RCC 7860 (cell line): ENCODE measurements at places on chromosomes 16 and 17.

DNA sequence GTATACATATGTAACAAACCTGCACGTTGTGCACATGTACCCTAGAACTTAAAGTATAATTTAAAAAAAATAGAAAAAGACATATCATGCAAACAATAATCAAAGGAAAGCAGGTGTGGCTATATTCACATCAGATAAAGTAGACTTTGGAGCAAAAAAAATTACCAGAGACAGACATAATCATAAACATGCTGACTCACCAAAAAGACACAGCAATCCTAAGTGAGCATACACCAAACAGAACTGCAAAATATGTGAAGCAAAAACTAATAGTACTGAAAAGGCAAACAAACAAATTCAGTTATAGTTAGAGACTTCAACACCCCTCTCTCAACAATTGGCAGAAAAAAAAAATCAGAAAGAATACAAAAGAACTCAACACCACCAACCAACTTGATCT lies 29.9 kb downstream of the SHCBP1 start:
- DNase-seq = no peak

GRCh38 chr16:7294020-7294419 lies 38.6 kb upstream of the RBFOX1 start:
- no peak for DNase-seq

- DNase-seq = no peak
Observed at GRCh38 chr17:35666967-35667532, 64.4 kb upstream of the RASL10B start.

GRCh38 chr17:74682028-74682427 lies 30.7 kb downstream of the CD300LF start:
- DNase-seq = no peak

GRCh38 chr16:50012182-50012581 lies 12.8 kb upstream of the CNEP1R1 start:
- DNase-seq = no peak

DNA sequence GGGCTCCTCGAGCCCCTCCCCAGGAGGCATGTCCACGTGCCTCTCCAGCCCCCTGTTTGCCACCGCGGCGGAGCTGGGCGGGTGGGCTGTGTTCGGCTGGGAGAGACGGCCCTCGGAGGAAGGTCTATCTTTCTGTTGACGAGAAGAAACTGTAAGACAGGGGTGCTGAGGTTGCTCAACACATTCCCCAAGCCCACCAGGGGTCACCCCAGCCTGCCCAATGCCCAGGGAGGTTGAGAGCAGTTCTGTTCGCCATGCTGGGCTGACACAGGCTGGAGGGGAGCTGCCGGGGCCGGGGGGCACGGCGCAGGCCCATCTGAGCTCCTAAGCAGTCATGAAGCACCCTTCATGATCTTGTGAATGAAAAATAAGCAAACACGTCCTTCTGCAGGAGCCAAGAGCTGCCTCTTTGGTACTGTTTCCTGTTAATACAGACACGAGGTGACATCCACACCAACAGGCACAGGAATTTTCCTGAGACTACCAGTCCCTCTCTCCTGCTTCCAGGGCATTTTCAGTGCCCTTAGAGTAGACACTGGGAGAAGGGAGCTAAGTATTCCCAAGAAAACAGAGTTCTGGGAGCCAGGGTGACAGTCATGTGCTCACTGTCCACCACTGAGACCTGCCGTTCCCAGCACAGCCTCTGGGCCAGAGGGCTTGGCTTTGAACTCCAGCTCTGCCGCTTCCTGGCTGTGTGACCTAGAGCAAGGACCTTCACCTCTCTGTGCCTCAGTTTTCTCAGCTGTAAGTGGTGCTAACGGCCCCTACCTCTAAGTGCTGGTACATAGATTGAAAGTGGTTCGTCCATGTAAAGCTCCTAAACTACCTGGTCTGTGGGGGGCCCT lies 9.2 kb downstream of the UBALD2 start:
- DNase-seq = no peak

DNA sequence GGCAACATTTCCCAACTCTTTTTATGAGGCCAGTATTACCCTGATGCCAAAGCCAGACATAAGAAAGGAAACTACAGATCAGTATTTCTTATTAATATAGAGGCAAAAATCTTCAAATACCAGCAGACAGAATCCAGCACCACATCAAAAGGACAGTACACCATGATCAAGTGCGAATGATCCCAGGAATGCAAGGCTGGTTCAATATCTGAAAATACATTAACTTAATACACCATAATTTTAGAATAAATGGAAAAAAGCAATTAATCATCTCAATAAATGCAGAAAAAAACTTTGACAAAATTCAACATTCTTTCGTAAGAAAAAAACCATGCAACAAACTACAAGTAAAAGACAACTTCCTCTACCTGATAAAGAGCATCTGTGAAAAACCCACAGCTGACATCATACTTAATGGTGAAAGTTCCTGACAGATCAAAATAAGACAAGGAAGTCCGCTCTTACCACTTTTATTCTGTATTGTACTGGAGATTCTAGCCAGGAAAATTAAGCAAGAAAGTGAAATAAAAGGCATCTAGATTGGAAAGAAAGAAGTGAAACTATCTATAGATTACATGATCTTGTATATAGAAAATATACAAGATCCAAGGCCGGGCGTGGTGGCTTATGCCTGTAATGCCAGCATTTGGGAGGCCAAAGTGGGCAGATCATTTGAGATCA lies 26.4 kb upstream of the MAPK3 start:
- no peak for DNase-seq

DNA sequence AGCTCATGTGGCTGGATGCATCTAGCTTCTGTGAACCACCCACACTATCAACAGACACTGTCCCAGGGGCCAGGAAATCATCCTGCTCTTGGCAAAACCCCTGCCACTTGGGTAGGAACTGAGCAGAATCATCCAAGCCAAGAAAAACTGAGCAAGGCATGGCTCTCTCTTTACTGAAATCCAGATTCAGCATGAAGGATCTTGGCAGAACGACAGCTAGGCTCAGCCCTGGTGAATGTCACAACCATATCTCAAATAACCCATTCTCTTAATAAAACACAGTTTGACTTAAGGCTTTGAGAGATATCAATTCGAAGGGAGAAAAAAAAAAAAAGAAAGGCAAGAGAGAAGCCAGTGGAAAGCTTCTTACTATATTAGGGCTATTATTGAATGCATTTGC lies 72.2 kb downstream of the MAF start:
- DNase-seq = no peak

DNA sequence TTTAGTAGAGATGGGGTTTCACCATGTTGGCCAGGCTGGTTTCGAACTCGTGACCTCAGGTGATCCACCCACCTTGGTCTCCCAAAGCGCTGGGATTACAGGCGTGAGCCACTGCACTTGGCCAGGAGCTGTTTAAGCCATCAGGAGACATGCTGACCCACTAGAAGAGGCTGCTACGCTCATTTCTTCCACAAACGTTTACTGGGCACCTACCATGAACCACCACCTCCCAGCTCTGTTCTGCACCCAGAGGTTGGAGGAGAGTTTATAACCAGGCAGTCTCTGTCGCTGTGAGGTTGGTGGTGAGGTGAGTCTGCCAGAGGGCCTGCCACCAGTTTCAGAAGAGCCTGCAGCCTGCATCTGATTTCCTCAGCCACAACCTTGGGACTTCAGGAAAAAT lies 51.8 kb downstream of the SF3B3 start:
- no peak for DNase-seq

DNA sequence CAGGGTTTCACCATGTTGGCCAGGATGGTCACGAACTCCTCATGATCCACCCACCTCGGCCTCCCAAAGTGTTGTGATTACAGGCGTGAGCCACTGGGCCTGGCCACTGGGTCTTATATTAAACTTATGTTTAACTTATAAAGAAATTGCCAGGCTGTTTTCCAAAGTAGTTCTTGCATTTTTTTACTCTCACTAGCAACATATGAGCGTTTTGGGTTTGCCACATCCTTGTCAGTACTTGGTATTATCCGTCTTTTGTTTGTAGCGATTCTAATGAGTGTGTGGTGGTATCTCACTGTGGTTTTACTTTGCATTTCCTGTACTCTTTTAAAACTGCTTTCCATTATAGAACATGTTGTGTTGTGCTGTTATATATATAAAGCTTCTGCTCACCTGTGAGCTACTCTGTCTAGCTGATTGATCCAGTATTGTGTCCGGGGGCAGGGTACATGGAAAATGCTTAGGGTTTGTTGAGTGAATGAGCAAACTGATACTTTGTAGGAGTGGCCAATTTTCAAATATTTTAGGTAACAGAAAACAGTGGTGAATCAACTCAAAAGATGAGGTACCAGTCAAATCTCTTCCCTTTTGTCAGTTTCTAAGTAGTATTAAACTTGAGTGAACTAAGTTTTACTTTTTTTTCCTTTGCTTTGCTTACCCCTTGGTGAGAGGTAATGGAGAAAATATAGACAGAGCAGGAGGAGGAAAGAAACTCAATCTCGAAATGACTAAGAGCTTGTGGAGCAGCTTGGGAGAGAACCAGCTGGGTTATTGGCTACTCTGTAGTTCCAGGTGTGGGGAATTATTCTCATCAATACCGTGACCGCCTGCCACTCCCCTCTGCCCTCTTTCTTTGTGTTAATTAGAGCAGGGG lies 75.8 kb downstream of the PITPNC1 start:
- DNase-seq = no peak

- DNase-seq = peak; percentile 43
Observed at GRCh38 chr17:50631908-50632571, 2.6 kb upstream of the ABCC3 start.

DNA sequence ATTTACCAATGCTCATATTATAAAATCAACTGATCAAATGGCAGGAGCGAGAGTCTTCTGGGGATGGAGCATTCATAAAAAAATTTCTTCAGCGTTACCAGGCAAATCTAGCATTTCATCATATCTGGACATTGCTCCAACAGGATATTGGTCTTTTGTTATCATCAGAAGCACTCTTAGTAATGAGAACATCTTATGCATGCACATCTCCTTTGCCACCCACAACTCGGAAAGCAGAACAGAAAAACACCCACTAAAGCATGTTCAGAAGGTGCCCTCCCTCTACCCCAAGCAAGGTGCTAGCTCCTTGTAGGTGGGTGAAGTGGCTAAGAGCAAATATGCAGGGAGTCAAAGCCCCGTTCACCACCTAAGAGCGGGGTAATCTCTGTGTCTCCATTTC lies 18.9 kb downstream of the ARHGAP17 start:
- DNase-seq = no peak

GRCh38 chr17:8889458-8890210 lies 22.2 kb upstream of the PIK3R6 start:
- no peak for DNase-seq
